ENCODE measurements at places on chromosomes 2 and 18. TPM values are rescaled to one million over a fixed set of nuclear protein-coding genes. Genes with fewer than 3 reads are reported as not detected.

PLGLB2 gene
- 2.6 TPM for total RNA-seq

ARHGAP28 gene
- 38.2 TPM for total RNA-seq

PDE11A gene
- total RNA-seq = 0.22 TPM

NAT8 gene
- total RNA-seq = not detected

B3GNT7 gene
- total RNA-seq = 0.78 TPM

CNGA3 gene
- total RNA-seq = 0.43 TPM

SH2D6 gene
- total RNA-seq = 0.43 TPM

MCM6 gene
- total RNA-seq = 22.5 TPM

COPS7B gene
- total RNA-seq = 26.1 TPM

Data from articular chondrocyte of knee joint (primary cell).